ENCODE measurements at places on chromosomes 5 and 9.

GRCh38 chr5:31993165-31993961 lies 180.8 kb downstream of the GOLPH3 start:
- DNase-seq = no peak

- peak; percentile 96 for DNase-seq
Measured at GRCh38 chr9:112061152-112061740, 113.9 kb downstream of the SUSD1 start.

DNA sequence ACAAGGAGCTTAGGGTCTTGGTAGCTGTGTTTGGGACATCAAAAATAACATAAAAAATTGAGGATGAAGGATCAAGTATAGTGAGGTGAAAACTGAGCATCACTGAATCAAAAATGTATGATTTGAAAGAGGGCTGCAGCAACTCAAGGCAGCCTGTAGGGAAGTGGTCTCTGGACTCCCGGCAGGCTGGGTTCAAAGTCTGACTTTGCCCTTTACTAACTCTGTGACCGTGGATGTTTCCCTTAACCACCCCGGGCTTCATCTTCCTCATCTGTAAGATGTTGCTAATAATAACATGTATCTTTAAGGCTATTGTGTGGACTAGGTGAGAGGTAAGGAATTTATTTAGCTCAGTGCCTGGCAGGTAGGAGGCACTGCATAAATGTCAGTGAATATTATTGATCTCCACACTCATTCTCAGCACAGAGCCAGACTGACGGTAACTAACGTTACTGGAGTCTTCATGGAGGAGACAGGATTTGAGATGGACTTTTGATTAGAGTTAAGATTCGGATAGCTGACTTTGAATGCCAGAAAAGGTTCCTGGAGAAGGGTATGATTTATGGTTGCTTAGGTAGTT lies 367.3 kb downstream of the NDUFS4 start:
- DNase-seq = no peak

DNA sequence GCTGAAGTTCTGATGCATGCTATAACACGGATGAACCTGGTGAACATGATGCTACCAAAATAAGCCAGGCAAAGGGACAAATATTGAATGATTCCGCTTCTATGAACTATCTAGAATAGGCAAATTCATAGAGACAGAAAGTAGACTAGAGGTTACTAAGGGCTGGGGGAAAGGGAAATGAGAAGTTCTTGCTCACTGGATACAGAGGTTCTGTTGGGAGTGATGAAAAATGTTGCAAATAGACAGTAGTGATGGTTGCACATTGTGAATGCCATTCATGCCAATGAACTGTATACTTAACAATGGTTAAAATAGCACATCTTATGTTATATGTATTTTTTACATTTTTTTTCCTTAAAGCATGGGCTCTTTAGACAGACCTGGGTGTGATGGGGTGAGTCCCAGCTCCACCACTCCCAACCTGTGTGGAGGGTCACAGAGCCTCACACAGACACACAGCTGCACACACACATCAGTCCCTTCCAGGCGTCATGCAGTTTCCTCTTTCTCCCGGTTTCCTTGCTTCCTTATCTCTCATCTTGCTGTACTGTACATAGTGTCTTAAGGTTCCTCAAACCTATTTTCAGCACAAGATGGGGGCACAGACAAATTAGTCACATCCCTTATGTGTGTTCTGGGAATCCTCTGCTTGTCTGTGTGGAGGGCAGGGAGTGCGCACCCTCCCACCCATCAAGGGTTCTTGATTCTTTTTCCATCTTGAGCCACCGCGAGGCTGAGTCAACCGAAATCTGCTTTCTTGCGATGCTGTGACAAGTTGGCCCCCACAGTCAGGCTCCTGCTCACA lies 192.9 kb downstream of the CRB2 start:
- no peak for DNase-seq

- DNase-seq = peak; percentile 33
Measured at GRCh38 chr5:134223406-134224248, 2.2 kb downstream of the PPP2CA start.

GRCh38 chr9:123960366-123960765 lies 30.4 kb upstream of the DENND1A start:
- DNase-seq = no peak

GRCh38 chr5:54440456-54440893 lies 15.0 kb upstream of the HSPB3 start:
- DNase-seq = peak; percentile 32

DNA sequence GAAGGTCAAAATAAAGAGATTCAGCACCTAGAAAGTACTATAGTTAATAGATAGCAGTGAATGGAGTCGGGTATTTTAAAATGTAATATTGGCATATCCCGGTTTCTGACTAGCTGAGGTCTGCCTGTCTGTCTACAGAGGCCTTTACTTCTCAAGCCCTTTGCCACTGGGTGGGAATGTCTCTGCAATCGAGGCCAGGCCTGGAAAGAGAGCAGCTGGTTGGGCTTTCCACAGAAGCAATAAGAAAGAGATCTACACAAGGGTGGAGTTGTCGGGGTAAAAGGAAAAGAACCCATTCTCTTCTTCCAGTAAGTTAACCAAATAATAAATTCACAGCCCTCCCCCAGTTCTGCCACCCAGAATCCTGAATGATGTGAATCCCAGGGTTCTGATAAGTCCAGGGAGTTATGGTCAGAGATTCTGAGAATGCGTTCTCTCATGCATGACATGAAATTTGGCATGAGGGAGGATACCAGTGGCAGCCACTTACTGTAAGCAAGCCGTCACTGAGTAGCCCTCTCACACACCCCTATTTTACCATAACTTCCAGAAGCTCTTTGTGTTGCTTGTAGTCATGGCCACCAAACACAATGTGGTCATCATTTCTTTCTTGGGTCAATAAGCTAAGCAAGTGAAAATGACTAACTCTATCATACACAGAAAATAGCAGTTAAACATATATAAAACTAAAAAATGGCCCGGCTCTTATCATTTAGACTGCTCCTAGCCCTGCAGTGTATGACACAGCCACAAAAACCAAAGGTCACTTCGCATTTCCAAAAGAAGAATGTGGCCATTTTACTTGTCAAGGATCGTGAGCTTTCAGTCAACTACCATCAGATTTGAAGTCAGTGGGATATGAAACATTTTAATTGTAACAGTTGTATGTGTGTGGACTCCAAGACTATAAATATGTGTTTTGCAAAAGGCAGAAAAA lies 185.0 kb downstream of the GLIS3 start:
- DNase-seq = no peak

DNA sequence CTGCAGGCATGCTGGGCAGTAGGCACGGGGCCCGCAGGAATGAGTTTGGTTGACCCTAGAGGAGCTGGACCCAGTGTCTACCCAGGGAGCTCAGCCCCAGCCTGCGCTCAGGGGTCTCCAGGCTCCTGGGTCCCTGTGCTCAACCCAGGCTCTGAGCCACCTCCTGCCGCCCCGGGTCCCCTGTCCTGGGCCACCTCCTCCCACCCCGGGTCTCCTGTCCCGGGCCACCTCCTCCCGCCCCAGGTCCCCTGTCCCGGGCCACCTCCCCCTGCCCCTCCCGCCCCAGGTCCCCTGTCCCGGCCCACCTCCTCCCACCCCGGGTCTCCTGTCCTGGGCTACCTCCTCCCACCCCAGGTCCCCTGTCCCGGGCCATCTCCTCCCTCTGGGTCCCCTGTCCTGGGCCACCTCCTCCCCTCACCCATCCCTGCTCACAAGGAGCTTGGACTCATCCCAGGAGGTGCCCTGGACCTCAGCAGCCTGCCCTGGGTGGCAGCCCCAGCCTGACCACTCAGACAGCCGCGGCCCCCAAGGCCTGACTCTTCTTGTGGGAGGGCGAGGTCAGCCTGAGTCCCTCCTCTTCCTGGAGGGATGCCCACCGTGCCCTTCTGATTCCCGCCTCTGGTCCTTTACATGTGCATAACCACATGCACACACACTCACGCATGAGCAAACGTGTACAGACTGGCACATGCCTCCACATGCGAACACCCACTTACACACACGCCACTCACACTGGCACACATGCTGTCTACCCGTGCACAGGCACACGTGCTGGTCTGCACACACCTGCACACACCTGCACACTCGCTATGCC lies 2.4 kb downstream of the LCN12 start:
- DNase-seq = no peak

DNA sequence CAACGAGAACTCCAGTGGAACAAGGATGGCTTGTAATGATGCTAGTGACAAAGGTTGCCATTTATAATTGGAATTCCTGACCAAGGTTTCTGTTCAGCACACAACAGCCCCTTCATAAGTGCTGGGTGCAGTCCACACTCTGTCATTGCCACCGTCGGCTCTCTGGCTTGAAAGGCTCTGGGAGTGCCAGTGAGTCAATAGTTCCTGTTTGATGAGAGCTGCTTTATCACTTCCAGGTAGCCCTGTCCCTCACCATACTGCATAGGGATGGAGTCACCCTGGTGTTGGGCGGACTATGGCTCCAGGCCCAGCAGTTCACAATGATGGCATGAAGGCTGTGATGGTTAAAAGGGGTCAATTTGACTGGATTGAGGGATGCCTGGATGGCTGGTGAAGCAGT lies 34.6 kb upstream of the SEMA4D start:
- DNase-seq = peak; percentile 3

DNA sequence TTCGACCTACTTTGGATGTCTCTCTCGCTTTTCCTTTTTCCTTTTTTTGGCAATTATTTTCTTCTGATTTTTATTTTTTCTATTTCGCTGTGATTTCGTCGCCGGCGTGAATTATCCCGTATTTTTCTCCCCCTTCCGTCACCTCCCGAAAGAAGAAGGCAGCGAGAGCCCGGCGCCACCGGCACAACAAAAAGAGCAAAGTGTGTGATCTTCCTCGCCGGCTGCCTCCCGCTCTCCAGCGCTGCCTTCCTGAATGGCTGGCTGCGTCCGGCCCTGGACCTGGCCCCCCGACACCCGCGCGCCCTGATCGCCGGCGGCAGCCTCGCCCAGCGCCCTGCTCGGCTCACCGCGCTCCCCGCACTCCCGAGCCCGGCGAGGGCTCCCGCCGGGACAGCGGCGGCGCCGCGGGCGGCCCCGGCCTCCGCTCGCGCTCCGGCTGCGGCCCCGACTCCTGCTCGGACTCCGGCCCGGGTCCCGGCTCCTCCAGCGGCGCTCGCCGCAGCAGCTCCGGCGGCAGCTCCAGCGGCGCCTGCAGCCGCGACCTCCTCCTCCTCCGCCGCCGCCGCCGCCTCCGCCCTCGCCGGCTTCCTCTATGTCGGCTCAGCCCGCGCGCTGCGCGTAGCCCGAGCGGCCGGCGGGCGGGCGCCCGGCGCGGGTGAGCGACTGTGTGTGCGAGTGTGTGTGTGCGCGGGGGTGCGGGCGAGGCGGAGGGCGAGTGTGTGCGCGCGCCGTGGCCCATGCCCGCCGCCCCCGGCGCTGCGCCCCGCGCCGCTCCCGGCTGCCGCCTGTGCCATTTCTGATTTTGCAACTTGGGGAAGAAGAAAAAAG lies 960 bp downstream of the NR2F1 start:
- peak; percentile 62 for DNase-seq

GRCh38 chr5:5347442-5347841 lies 75.0 kb upstream of the ICE1 start:
- DNase-seq = no peak

GRCh38 chr5:59744531-59744992 lies 149.0 kb downstream of the PDE4D start:
- DNase-seq = peak; percentile 82

- DNase-seq = no peak
Measured at GRCh38 chr5:6674421-6674820, 38.8 kb upstream of the TENT4A start.

DNA sequence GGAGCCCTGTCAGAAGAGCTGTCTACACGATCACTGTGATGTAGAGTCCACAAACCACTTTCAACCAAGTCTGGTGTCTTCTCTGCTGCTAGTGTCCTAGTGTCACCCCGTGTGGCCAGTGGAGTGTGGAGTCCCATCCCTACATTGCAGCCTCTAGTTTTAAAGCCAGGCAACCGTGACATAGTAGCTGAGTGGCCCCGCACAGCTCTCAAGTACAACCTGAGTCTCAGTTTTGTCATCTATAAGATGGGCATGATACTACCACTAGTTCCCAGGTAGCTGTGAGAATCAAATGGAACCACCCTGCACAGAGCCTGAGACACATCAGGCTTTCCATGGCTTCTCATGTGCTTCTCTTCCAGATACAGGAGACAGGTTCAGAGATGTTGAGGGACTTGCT lies 43.2 kb upstream of the AKNA start:
- no peak for DNase-seq

DNA sequence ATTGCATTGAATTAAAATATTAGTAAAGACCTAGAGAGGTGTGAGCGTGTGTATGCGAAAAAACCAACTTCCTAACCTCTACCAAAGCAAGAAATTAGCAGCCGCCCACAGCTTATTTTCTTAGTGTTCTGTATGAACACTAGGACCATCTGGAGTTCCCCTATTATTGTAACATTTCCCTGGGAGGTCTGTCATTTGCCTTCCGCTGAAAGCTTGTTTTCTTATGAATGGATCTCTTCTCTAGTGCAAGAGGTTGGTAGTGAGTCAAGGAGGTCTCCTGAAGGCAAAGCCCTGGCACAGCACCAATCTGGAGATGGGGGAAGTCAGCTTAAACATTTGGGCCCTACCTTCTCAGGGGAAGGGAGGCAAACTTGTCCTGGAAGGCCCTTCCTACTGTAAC lies 10.8 kb downstream of the TNFSF8 start:
- no peak for DNase-seq

DNA sequence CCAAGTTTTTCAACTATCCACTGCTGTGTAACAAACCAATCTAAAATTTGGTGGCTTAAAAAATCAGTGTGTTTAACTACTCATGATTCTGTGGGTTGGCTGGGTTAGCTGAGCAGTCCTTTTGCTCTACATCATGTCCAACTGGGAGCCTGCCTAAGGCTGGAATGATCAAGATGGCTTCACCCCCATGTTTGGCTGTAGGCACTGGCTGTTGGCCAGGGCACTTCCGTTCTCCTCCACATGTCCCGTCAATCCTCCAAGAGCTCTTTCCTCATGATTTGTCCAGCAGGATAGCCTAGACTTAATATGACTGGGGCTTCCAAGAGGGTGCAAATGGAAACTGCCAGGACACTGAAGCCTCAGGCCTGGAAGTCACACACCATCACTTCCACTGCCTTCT lies 17.0 kb upstream of the TSSK1B start:
- peak; percentile 48 for DNase-seq
